WTC11 (cell line): ENCODE measurements at places on chromosomes 7 and 10. TPM values are rescaled to one million over a fixed set of nuclear protein-coding genes. Genes with fewer than 3 reads are reported as not detected.

CTTNBP2 gene
- 19.1 to 22.1 TPM (median 20.5 TPM) in 3 replicates for total RNA-seq

PTPN12 gene
- total RNA-seq: 92.1 to 102 TPM (median 95.8 TPM) in 3 replicates

DNA sequence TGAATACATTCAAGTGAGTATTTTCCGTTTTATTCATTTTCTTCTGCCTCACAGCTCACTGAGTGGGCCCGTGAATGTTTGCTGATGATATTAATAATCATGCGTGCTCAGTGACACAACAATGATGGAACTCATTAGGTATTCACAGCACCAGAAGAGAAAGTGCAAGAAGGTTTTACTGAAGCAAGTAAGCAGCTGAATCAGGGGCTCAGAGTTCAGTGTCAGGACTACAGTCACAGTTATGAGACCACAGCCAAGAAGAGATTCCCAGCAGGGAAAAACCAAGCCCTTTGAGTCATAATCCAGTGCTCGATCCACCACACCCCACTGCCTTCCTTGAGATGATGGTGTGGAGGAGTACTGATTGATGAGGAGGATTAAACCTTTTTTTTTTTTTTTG is 247.4 kb downstream of the KIAA1217 start:
- DNase-seq: no peak

DNA sequence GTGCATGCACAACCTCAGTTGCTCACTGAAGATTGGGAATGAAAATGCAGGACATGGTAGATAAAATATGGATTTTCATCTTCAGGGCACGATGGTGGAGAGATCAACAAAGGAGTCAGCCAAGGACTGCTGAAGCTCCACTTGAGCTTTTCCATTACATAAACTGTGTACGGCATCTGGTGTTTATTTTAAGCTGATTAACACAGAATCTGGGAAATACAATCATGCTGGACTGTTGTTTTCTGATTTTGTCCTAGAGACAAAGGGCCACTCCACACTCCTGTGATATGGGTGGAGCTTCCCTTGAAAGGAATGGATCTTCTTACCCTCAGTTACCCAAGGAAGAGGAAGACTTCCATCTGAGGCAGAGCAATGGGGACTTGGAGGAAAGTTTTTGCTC is 120.6 kb downstream of the SAMD9 start:
- no peak for DNase-seq

DNA sequence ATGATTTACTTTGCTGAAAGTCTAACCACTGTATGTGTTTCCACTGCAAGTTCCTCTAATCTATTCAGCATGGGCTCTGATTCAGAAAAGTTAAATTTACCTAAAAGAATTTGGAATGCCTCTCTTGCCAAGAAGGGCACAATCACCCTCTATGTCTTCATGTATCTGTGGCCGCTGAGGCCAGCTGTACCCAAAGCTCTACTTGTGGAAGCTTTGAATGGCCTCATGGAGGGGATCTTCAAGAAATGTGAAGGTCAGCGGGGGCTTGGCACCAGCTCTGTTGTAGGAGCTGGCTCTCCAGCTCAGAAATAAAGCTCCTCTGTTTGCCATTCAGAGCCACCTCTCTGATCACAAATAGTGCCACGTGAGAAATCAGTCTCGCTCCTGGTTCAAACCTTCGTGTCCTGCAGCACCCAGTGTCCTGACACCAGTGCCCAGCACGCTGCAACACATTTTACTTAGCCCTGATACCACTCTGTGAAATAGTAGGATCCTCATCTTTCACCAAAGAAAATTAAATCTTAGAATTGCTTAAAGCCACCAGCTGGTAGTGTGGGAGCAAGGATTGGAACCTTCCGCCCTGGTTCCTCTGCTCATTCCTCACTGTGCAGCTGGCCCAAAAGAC is 61.1 kb downstream of the PKD1L1 start:
- DNase-seq: no peak
